GDM1 (cell line): ENCODE measurements at places on chromosomes 6 and 20.

- no peak for DNase-seq
These were observed 396.5 kb downstream of the SMOC2 start for GRCh38 chr6:168837254-168838036.

DNA sequence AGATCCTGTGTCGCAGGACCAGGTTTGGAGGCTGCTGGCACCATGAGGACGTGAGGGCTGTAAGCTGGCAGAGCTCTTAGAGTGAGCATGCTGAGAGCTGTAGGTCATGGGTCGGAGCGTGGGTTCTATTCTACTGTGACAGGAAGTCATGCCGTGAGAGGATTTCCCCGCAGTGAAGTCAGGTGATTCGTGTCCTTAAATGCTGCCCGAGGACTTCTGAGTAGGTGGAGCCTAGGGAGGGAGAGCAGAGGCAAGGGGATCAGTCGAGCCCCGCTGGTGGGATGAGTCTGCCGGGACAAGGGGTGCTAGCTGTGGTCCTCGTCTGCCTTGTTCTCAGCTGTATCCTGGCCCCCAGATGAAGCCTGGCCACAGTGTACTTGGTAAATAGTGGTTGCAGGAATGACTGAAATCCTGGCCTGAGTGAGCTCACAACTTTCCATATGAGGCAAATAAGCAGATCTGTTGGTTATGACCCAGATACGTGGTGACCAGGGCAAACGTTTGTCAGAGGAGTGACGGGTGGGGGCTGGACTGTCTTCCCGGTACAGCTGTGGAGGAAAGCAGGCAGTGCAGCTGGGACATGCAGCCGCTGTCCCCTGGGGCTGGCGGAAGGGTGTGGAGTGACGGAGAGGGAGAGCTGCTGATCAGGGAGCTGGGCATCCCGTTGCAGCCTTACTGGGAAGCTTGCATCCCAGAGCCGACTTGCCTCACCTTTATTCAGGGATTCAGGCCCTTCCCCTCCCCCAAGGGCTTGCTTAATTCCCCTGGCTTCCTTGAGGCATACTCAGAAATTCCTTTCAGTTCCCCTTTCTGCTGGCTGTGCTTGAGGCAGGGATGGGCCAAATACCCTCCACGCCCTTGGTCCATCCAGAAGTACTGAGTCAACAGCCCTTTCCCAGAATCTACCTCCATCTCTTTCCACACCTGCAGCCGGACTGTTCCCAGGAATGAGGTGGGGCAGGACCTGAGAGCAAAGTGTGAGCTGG, 250.9 kb upstream of the RREB1 start:
- DNase-seq = peak; percentile 20

GRCh38 chr6:30983439-30983838, at the start of gene MUC21:
TSS of gene MUC21 (plus strand) at chr6:30983718. CDS start at chr6:30983959, 241 bp downstream.
- no peak for DNase-seq

- DNase-seq = peak; percentile 23
These were observed 11.2 kb downstream of the GNAS-AS1 start for GRCh38 chr20:58839474-58839874.

DNA sequence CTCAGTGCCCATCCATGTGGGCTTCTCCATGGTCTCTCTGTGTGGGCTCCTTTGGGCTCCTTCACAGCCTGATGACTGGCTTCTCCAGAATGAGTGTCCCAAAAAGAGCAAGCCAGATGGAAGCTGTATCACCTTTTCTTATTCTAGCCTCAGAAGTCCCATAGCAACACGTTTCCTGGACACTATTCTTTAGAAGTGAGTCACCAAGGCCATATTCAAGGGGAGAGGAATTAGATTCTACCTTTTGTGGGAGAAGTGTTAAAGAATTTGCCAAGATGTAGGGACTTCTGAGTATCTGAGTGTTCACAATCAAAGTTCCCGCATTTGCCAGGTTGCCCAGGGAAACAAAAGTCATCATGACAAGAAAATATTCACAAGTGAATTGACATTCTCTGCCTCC, 20.7 kb upstream of the TBC1D22B start:
- no peak for DNase-seq

DNA sequence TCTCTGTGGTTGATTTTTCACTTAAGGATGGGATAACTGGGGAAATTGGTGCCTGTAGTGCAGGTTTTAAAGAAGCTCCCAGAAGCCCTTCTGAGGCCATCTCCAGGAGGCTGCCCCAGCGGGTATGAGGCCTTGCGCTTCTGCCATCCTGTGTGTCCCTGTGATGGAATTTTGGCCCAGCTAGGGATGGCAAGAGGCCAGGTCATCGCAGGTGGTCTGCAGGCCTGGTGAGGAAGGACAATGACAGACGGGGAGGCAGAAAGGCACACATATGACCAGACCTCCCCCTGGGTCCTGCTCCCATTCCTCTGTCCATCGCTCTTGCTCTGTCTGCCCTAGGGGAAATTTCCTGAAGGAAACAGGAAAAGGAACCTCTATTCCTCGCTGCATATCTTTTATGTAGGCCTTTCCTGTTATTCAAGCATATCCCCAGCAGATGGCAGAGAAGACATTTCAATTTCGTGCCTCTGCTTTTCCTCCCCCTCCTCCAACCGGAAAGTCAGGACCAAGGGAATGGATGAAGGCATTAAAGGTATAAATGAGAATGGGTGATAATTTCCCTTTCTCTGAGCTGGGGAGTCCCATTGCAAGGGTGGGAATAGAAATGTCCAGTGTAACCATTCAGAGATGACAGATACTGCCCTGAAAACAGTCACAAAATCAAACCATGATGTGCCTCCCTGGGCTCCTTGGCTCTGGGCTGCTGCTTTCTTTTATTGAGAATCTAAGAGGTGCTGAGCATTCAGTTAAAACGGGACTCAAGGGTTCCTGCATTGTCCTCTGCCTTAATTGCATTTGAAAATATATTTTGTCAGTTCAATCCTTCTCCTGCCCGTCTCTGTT, 17.6 kb upstream of the HLA-F start:
- DNase-seq = no peak

DNA sequence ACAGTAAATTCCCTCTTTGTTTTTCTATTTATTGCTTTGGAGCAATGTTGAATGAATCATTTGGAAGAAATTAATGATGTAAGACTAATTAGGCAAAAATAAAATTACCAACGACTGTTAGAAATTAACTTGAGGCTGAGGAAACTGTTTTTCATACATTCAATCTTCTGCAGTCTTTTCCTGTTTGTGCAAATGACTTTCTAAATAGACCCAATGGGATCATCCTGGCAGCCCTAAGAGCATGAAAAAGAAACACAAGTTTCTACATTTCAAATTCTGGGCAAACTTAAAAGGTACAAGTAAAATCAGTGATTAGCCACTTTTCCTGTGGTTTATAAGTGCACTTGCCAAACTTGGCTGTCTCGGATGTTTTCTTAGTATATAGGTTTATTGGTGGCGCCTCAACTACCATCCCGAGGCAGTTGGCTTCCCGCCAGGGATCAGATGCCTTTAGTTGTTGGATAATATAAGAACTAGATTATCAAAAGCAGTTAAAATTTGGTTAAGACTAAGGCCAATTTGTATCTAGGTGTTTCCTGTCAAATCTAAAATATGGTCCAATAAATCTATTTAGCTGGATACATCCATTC, 181.2 kb downstream of the ISM1 start:
- DNase-seq = no peak

DNA sequence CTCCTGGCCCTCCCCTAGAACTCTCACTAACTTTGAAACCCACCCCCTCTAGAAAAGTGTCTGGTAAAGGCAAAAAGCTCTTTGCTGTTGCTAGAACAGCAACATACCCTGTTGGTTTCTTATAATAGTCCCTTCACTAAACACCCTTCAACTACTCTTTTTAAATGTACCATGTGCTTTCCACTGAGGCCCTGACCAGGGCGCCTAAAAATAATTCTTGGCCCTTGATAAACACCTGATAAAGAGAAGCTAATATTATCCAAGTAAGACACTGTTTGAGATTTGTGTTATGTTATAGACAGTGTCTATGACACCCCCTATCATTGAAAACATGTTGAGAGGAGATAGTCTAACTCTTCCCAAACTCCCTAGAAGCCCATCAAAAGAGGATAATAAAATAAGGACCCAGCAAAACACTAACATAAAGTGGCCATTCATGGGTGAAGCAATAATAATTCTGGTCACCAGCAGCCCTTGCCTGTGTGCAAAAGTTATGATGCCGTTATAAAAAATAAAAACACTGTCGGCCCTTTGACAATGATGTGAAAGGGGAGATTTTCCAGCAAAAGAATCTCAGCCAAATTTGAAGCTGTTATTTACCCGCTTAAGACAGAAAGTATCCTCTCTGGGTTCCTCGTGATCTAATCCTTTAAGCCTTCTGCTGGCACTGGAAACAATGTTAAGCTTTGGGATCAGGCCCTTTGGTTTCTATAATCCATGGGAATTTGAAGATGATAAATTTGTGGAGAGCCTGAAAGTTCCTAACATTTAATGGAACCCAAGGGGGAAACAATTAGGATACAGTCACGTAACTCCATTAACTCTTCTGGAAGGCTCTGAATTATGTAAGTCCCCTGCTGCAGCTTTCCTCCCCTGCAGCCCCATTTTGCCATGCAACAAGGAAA, 122.6 kb upstream of the PLCB4 start:
- no peak for DNase-seq

DNA sequence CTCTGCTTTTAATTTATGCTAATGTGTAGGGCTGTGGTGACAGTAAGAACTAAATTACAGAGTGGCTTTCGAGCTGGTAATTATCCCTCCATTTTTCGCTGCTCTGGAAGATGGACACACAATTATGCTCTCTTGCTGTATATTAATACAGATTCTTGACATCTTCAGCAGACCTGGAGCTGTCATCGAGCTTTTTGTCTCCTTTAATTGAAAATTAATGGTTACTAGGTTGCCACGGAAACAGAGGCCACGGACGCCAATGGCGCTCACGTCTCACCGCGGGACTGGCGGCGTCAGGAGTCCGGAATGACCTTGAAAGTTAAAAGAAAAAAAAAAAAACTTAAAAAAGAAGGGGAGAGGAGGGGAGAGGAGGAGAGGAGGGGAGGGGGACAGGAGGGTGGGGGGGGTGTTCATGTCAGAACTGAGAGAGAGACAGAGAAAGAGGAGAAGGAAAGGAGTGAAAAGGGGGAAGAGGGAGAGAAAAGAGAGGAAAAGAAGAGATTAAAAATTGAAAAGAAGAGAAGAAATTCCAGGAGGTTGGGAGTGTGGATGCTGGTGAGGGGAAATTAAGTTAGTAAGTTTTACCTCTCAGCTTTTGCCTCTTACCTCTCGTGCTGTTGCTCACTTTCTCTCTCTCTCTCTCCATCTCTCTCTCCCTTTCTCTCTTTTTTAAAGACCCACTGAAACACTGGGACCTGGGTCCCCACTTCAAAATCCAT, 22.1 kb upstream of the FOXP4 start:
- no peak for DNase-seq

DNA sequence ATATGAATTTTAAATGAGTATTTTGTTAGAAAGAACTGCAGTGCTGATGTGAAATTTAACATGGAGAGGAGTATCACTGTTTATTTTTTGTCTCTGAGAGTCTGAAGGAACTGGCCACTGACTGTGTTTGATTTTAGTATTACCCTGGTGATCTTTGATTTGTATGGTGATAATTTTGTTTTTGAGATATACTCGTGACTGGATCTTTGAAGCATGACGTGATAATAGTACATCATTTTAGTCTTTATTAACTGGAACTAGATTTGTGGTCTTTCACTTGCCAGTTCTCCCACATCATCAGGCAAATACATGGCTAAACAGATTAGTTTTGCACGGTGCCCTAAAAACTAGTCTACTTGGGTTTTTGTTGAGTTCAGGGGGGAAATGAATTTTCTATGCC, 55.5 kb downstream of the ARID1B start:
- DNase-seq = no peak

DNA sequence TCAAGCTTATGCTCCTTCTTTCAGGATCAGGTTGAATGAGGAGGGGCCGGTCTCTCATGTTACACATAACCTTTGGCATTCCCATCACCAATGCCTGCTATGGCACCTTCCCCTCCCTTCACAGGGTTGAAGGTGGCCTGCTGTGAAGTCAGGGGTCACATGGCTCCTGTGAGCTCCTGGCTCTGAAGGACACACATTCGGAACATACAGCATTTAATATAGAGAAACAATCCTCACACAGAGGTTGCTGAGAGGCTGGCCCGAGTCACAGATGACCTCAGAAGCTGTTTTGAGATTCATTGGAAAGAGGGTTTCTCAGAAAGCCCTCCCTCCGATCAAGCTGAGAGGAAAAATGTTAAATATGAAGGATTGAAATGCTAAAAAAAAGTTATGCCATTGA, 82.1 kb downstream of the PSMG4 start:
- no peak for DNase-seq

- DNase-seq = no peak
These were observed 17.9 kb upstream of the CCDC170 start for GRCh38 chr6:151475653-151476523.

DNA sequence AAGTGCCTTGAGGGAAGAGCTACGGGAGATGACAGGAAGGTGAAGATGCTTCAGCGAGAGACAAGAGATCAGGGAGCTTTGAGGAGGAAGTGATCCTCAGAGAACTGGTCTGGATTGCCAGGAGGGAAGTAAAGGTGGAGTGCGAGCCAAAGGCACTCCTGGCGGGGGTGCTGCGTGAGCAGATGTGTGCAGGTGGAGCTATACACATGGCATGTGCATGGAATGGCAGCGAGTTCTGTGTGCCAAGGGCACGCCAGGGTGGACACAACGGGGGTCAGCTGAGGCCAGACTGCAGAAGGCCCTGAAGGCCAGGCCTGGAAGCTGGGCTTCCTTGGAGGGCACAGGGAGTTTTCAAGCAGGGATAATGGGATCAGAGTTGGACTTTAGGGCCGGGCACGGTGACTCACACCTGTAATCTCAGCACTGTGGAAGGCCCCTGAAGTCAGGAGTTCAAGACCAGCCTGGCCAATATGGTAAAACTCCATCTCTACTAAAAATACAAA, 6.2 kb downstream of the PXMP4 start:
- DNase-seq = no peak

DNA sequence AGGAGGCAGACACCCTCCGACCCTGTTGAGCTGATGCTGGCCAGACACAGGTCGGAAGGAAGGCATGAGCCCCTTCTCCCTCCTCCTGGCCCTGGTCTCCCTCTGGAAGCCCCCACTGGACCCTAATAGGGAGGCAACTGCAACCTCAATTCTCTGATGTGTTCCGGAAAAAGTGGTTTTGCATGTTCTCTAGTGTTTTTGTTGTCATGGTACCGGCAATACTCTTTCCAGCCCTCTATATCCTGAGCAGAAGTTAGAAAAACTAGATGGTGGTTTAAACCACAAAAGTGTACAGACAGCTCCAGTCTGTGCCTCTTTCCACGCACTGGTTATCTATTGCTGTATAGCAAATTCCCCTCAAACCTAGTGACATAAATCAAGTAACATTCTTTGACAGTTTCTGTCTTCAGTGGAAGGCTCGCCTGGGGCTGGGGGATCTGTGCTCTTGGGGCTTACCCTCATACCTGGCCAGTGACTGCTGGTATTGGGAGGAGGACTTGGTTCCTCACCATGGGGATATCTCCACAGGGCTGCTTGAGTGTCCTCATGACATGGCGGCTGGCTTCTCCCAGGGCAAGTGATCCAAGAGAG, 37.0 kb downstream of the SYTL3 start:
- peak; percentile 49 for DNase-seq

DNA sequence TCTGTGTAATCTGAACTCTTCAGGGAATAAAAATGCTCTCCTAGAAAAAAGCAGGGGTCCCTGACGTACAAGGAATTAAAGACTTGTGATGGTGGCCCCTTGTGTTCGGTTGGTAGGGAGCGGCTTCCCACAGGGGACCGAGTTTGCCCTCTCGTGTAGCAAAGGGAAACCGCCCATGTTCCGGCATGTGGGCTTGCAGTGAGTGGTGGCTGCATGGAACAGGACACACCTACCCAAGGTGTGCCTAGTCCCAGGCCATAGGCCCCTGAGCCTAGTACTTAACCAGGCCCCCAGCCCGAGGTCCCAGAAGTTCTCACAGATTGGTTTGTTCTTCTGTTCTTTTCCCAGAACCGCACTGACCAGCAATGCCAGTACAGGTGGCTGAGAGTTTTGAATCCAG, 15.5 kb downstream of the MYBL2 start:
- no peak for DNase-seq

- DNase-seq = no peak
These were observed 69.3 kb downstream of the CEBPB start for GRCh38 chr20:50259705-50260478.
